ENCODE measurements at places on chromosomes 5 and 9. TPM values are rescaled to one million over a fixed set of nuclear protein-coding genes. Genes with fewer than 3 reads are reported as not detected.

DNA sequence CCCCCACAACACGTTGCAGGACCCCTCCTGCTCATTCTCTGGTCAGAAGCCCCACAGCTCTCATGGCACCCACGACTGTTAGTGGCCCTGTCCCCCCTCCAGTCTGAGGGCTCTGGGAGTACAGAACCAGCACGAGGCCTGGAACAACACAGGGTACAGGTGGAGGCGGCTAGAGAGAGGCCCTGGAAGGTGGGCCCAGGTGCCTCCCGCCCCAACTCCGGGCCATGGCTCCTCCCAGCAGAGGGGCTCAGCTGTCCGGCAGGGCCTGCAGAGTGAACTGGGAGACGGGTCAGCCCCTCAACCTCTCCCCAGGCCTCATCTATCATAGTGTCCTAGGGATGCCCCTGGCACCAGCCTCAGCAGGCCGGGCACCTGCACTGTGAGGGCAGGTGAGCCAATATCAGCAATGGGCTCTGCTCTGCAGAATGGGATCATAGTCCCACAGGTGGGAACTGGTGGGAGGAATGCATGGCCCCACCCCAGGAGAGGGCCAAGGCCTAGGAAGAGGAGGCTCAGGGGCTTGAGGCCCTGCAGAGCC lies 58.6 kb downstream of the BARX1 start:
- H3K27me3 ChIP-seq: no peaks in the 10 kb centered on the region
- no peaks in the 10 kb centered on the region for H3K4me1 ChIP-seq
- no peak overlapping the region for H3K4me3 ChIP-seq
- no peak overlapping the region for H3K27ac ChIP-seq
- H3K36me3 ChIP-seq: no peaks in the 10 kb centered on the region

The CENPK gene
- 4.9 TPM for total RNA-seq

GRCh38 chr5:147445917-147446316 lies 64.0 kb downstream of the DPYSL3 start:
- no peaks in the 10 kb centered on the region for H3K36me3 ChIP-seq
- H3K4me3 ChIP-seq: no peak overlapping the region
- DNase-seq: no peak
- H3K27me3 ChIP-seq: no peaks in the 10 kb centered on the region

DNA sequence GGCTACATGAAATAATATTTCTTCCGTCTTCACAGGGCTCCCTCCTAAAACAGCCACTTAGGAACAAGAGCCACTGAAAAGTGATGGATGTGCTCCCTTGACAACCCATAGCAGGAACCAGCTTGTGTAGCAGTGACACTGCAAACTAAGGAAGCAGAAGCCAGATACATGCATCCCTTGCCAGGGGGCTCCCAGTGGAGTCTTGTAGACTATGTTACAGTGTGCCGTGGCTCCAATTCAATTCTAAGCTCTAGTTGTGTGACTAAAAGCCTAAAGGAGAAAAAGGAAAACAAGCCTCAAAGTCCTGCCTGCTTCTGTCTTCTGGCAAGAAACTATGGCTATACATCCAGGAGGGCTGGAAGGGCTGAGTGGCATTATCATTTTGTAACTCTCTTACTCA lies 12.2 kb upstream of the TAF1L start:
- H3K4me3 ChIP-seq: no peak overlapping the region
- no peaks in the 10 kb centered on the region for H3K4me1 ChIP-seq
- H3K27me3 ChIP-seq: no peaks in the 10 kb centered on the region
- no peak overlapping the region for H3K27ac ChIP-seq

The FANCG gene
- total RNA-seq: 16.8 TPM

DNA sequence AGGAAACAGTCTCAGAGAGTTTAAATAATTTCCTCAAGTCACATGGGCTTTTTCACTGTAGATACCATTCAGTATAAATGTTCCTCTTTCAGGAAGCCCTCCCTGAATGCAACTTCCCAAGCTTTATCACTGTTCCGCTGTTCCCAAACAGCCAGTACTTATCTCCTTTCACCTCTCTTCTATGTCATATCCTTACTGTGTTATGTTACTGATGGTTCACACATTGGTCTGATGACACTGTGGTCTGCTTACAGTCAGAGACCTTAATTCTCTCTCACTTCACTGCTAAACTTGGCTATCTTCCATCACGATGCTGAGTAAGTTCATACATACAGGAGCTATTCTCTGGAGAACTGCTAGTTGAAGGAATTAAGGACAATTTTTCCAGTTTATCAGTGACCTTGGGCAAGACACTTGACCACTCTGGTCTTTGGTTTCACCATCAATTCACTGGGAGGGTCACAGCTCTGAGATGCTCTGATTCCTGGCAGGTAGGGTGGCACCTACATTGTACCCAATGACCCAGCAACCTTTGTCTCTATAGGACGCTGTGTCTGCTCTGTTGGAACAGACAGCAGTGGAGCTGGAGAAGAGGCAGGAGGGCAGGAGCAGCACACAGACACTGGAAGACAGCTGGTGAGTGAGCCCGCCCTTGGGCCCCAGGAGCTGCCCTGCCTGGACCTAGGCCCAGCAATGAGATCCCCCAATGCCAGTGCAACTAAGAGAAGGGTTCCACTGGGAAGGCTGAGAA lies 42.1 kb upstream of the RARS1 start:
- H3K27me3 ChIP-seq: no peaks in the 10 kb centered on the region
- H3K36me3 ChIP-seq: no peaks in the 10 kb centered on the region
- no peak for DNase-seq
- no peak overlapping the region for H3K27ac ChIP-seq

The DEPDC1B gene
- total RNA-seq: 1.8 TPM

GRCh38 chr9:117757561-117758190 lies 53.5 kb downstream of the TLR4 start:
- H3K36me3 ChIP-seq: no peaks in the 10 kb centered on the region
- no peak for DNase-seq
- H3K4me1 ChIP-seq: peaks cover 3% of the 10 kb centered on the region
- H3K4me3 ChIP-seq: no peak overlapping the region

DNA sequence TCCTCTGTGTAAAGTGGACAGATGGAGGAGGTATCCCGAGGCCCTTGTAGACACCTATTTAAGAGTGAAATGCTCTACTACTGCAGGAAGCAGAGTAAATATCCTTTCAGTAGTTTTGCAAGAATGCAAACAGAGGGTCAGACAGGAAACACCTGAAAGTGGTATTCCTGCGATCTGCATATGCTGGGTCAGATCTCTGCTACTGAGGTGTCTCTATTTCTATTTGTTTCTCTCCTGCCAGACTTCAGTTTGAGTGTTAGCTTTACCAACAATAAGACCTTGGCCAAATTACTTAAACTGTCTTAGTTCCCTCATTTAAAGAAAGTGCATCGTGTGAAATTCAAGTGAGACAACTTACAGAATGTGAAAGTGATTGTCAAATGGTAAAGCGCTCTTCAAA lies 47.6 kb downstream of the JAKMIP2 start:
- H3K27ac ChIP-seq: no peak overlapping the region
- no peaks in the 10 kb centered on the region for H3K27me3 ChIP-seq
- H3K4me3 ChIP-seq: no peak overlapping the region
- H3K36me3 ChIP-seq: no peaks in the 10 kb centered on the region

DNA sequence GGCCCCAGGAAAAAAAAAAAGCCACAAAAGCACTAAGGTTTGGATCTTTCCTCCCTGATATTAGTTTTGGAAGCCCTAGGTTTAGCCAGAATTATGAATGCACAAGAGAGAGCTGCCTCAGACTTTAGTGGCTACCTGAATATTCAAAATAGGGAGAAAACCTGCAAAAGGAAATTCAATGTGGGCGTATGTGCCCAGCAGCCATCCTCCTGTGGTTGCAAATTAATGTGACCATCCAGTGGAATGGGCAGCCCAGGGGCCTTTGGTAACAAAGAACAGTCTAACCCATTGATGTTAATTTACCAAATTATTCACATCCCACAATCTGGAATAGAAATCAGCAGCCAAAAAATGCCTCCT lies 298.4 kb downstream of the CWC27 start:
- no peak overlapping the region for H3K4me3 ChIP-seq
- DNase-seq: no peak
- no peak overlapping the region for H3K27ac ChIP-seq
- H3K4me1 ChIP-seq: no peaks in the 10 kb centered on the region

All from prostate gland (tissue), 2 donors.